Esophagus squamous epithelium (tissue), 5 donors: ENCODE measurements at places on chromosomes 5 and 9.

DNA sequence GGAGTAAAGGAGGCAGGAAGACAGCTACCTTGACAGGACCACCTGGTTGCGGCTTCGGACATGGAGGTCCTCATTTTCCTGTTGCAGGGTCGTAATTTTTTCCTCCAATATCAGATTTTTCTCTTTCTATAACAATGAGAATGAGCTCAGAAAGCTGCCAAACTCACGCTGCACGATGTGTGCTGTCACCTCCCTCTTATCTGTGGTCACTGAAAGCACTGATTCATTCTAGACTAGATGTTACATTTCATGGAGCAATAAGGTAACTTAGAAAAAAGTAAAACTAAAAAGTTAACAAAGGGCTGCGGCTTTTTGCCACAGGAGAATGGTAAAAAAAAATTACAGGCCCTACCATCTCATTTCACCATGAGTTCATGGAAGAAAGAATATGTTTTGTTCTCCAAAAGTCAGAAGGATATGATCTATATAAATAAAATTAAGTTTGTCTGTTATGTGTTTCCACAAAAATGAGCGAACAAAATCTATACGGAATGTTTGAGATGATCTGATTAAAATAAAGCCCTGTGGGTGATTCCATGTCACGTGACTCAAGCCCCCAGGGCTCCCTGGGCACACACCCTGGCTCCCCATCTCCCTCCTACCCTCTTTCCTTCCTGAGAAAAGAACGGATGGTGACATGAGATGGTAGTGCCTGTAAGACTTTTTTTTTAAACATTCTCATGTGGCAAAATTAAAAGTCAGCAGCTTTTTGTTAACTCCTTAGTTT lies 26.9 kb upstream of the ANXA6 start:
- no peak for DNase-seq

GRCh38 chr9:114717908-114718486 lies 36.0 kb upstream of the TEX48 start:
- DNase-seq: no peak

GRCh38 chr9:127498298-127498697 lies 47.0 kb downstream of the LRSAM1 start:
- DNase-seq: no peak

- DNase-seq: no peak
Measured at GRCh38 chr5:148991566-148991965, 71.3 kb downstream of the SH3TC2 start.

GRCh38 chr5:132485641-132486317 lies 4.8 kb downstream of the IRF1 start:
- no peak for DNase-seq

GRCh38 chr5:164220522-164220921 lies 715.1 kb downstream of the MAT2B start:
- DNase-seq: no peak

DNA sequence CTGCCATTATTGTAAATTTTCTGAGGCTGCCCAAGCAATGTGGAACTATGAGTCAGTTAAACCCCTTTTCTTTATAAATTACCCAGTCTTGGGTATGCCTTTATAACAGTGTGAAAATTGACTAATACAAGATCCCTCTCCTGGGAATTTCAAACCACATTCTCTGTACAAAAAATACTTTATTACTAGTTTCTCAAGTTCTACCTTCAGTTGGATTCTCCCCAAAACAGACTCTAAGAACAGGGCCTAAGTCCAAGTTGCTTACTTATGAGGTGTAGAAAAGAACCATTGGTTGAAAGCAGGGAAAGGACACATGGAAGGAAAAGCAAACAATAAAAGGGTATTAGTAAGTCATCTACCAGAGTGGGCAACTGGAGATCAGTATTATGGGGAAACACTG lies 343.2 kb downstream of the TMEM232 start:
- no peak for DNase-seq

DNA sequence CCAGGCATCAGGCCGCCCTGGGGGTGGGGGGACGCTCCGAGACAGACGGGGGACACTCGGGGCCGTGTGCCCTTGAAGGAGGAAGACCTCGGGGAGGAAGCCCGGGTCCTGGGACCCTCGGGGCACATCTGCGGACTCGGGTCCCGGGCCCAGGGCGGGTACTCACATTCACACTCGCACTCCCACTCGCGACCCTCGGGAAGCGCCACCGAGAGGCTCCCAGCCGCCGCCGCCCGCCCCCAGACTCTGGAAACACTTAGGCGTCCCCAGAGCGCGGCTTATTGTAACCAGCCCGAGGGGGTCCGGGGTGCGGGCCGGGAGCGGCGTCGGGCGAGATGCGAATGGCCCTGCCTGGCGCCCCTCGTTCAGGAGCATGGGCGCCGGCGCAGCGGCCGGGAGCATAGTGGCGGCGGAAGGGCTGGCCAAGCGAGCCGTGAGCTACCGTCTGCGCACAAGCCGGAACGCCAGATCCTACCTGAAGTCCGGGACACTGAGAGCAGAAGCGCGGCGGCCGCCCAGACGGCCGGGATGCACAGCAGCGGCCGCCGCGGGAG lies 559 bp downstream of the ROR2 start:
- DNase-seq: no peak

- DNase-seq: no peak
Measured at GRCh38 chr5:31767335-31768031, 128.6 kb downstream of the PDZD2 start.

DNA sequence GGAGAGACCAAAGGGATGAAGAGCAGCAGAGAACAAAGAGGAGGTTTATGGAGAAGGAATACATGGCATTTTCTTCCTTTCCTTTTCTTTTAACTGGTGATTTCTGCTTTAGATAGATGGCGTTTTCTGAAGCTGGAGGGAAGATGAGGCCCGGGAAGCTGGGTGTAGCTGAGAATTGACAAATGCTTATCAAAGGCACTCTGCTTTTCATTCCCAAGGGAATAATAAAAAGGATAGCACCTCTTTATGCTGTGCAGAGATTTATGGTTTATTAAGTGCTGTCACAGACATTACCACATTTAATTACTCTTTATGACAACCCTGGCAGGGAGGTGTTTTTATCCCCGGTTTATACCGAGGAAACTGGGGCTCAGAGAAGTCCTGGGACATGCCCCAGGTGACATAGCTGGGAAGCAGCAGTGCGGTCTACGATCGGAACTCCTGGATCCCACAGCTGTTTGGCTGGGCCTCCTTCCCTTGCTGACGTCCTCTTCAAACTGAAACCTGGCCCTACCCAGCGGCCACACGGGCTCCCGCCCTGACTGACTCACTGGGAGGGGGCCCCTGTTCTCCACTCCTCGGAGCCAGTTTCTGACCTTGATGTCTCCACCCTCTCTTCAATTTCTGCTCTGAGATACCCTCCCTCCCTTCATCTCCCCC lies 8.2 kb upstream of the EPB41L4B start:
- no peak for DNase-seq

DNA sequence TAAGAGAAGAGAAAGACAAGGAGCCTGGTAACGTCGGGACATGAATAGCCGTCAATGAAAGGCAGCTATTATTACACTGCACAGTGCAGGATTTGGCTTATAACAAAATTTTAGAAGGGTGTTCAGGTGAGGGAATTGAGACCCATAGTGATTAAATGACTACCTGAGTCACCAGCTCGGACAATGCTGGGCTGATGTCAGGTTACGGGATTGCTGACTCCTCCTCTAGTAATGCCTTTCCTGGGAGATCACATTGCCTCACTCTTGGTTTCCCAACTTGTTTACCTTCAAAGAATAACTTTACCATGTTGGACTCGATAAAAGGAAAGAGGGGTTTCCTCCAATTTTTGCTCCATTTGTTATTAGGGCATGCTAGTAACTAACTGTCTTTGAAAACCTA lies 132.6 kb downstream of the GHR start:
- no peak for DNase-seq

- no peak for DNase-seq
Measured at GRCh38 chr5:6611334-6612256, 21.2 kb downstream of the NSUN2 start.

DNA sequence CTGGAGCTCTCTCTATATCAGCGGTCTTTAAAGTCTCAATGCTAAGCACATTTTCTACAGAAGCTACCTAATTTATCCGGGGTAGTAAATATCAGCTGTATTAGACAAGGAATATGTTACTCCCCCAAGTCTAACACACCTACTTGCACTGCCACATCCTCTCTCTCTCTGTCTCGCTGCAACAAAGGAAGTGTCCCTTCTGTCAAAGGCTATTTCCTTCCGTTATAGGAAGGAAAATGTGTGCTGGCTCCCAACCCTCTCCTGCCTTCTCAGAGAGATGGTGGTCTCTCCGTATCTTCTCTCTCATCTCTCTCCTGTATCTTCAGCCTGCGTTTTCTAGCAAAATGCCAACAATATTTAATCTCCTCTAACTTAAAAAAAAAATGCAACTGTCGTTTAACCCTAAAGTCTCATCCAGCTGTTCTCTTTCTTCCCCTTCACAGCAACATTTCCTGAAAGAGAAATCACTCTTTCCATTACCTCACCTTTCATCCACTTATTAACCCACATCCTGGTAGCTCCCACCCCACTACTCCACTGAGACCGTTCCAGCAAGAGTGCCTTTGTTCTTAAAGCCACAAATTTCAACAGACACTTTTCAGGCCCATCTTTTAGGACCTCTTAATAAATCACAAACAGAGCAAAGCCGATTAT lies 2.3 kb downstream of the TTF1 start:
- DNase-seq: no peak

GRCh38 chr9:119215651-119216050 lies 153.6 kb downstream of the BRINP1 start:
- no peak for DNase-seq

DNA sequence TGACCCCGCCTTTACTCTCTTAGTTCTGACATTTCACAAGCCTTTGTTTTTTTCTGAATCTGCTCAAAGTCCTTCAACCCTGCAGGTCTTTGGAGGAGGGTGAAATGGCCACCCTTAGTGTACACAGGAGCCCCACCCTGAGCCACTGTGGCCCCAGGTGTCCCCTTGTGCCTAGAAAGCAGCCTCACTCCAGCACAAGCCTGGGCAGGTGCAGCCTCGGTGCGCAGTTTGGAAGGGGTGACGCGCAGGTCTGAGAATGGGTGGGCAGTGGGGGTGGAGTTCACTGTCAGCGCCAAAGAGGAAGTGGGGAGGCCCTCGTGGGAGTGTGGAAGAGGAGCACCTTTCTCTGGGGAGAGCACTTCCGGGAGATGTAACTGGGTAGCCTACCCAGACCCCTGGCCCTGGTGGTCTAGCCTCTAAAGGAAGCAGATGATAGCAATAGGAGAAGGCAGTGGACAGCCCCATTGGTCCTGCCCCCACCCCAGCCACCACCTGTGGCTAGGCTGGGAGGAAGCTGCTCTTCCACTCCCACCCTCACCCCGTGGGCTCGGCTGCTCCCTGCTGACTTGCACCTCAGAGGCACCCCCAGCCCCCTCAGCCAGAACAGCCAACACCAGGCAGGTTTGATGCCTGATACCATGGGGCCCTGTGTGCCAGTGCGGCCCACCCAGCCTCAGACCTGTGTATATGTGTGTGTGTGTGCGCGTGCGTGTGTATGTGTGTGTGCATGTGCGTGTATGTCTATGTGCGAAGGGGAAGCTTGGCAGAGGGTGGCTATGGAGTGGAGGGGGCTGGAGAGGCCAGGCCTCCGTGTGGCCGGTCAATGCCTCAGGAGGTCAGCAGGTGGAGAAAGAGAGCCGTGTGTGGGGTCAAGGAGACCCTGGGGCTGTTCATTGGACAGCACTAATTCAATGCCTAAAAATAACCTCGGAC lies 16.8 kb upstream of the DAB2IP start:
- no peak for DNase-seq

DNA sequence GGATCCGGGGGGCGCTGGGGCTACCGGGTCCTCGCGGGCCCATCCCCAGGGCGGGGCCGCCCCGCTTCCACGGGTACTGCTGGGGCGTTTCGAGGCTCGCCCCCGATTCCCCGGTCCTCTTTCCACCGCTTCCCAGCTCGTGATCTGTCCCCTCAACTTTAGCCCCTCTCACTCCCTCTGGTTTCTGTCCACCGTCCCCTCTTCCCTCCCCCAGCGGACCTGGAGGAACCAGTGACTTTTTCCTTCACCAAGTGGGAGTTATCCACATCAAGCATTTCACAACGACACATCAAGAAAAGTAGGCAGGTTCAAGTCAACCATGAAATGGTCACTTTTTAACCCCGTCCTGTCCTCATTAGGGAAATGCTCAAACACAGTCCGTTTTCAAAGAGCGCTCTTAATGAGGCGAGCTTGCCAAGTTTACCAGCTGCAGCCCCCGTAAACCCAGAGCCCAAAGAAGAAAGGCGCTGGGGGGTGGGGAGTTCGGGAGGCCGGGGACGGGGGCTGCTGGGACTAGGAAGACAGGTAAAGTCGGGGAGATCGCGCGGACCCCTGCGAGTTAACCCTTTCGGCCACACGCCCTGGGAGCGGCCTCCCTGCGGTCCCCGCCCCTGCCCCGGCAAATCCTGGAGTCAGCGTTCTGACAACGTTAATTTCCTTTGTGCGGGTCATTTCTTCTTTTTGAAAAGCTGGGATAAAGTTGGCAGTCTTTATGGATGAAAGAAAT lies 2.1 kb upstream of the NFIB start:
- no peak for DNase-seq

DNA sequence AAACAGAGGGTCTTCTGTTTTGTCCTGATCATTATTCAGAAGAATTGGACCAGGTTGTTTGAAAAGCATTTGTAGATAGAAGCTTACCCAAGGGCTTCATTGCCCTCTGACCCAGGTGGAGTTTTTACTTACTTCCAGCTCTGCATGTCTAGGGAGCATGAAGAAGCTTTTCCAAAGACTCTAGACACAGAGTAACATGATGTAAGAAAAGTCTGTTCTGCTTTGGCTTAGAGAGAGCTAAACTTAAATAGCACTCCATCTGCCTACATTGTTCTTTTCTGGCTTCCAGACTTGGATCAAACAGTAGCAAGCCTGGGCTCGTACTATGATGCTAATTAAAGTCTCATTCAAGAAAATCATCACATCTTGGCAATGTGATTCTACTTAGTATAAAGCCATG lies 112.1 kb downstream of the SNCAIP start:
- DNase-seq: no peak

DNA sequence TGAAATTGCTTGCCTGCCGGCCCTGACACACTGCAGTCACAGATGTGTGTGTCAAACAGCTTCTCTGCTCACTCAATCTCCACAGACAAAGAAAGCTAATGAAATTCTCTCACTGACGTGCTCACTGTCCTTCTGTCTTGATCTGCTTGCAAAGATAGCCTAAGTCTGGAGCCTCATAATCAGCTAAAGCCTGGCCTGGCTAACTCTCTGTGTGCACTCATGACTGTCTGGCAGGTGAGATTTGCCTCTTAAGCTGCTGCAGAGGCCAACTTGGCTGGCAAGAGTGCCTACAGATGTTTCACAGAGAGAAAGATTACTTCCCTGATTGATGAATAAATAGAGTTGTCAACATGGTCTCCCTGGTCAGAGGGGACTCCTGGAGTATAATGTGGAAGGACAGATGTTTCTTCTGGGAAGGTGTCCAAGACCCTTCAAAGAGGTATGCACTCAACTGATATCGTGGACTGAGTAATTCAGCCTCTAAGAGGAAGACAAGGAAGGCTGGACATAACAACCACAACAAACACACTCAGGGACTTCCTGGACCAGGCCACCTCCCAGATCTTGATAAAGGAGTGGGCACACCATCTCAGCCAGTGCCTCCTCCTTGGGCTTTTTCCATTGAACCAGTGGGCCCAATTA lies 362.0 kb downstream of the SPOCK1 start:
- no peak for DNase-seq

- DNase-seq: no peak
Measured at GRCh38 chr5:1789834-1790471, 9.7 kb downstream of the MRPL36 start.

GRCh38 chr9:13358128-13358527 lies 78.6 kb upstream of the MPDZ start:
- no peak for DNase-seq

- DNase-seq: no peak
Measured at GRCh38 chr9:127963041-127963358, 17.8 kb downstream of the EEIG1 start.

GRCh38 chr5:103621548-103621930 lies 59.0 kb upstream of the NUDT12 start:
- DNase-seq: no peak
